Memory B cell (primary cell): ENCODE measurements at places on chromosomes 1 and 21.
A peak's percentile ranks its signal among the peaks of the same experiment; 100 is the strongest.

- DNase-seq, result no peak
These were observed 421.7 kb upstream of the DEPDC1 start for GRCh38 chr1:68918563-68918962.

DNA sequence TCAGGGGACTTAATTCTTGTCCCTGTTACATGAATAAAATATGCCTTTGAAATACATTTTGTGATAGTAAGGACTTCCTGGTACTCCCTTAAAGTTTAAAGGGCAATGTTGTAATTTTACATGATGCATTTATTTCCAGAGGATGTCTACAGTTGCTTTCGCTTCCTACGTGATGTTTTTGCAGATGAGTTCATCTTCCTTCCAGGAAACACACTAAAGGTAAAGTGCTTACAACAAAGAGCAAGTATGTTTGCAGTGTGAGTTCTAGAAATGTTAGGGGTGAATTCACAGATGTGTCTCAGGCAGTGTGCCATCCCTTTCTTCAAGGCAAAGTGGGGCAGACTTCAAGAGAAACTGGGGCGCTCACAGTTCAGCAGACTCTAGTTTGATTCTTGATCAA, 31.2 kb downstream of the GNPAT start:
- no peak for DNase-seq

DNA sequence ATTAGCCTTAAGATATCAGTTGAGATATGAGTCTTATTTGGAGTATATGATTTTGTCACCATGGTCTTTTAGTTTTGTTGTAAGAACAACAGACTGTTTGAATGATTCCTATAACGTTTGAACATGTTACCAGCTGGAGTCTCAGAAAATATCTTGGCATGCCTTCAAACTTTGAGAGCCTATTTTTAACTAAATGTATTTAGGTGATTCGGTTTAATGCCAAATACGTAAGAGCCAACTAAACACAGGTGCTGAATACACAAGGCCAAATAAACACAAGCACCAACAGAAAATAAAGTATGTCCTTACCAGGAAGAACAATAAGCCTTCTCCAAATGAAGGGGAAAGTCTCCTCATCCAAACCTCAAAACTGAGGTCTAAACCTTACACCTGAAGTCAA, 48.6 kb downstream of the PRKACB start:
- no peak for DNase-seq

DNA sequence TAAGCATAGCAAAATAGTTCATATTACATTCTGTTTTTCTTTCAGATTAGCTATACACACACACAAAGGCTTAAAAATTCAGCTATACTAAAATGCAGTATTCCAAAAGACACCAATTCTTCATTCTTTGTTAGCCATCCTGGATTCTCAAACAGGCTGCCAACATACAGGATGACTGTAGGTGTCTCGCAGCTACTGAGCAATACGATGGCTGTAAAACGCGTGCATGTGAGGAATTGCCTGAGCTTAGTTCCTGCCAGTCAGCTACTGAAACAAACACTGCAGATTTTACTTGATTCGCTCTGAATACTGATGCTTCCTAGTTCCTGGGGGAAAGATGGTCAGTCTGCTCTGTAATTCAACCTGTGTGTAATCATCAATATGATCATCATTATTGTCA, 24.7 kb upstream of the HMGN1 start:
- peak; percentile 11 for DNase-seq

- no peak for DNase-seq
These were observed 36.6 kb downstream of the GPR3 start for GRCh38 chr1:27429029-27429425.

- DNase-seq, result no peak
These were observed 133.3 kb downstream of the XPR1 start for GRCh38 chr1:180765151-180765550.

- no peak for DNase-seq
These were observed 122.7 kb downstream of the FASLG start for GRCh38 chr1:172781513-172782140.

DNA sequence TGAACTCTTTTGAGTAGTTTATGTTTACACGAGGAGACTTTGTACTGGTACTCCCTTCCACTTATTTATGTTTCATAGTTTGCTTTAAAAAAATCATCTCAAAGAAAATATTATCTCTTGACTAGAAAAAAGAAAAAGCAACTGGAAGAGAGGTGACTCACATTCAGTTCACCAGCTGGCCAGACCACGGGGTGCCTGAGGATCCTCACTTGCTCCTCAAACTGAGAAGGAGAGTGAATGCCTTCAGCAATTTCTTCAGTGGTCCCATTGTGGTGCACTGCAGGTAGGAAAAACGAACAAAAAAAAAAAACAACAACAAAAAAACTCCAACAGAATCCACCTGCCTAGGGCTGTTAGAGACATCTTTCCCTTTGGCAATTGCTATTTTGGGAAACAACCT, 102.9 kb downstream of the PTPRC start:
- DNase-seq, result no peak

DNA sequence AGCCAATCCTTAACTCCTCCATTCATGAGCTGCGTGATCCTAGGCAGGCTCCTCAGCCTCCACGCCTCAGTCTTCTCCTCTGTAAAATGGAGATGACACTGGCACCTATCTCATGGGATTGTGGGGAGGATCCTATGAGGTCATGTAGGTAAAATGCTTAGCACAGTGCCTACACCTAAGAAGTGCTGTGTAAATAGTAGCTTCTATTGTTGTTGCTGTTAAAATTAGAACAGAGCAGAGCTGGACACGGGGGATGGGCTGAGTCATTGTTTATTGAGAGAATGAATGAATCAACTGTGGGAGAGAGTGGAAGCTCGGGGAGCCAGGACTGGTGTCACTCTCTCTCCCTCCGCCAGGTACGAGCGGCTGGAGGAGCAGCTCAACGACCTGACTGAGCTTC, 43.0 kb downstream of the TMCC2 start:
- no peak for DNase-seq

- DNase-seq, result no peak
These were observed 27.7 kb downstream of the DSCAM start for GRCh38 chr21:40819071-40819900.

- no peak for DNase-seq
These were observed 292.9 kb downstream of the PLA2G4A start for GRCh38 chr1:187121661-187122060.

- DNase-seq, result no peak
These were observed 18.2 kb downstream of the DNALI1 start for GRCh38 chr1:37574834-37575480.

DNA sequence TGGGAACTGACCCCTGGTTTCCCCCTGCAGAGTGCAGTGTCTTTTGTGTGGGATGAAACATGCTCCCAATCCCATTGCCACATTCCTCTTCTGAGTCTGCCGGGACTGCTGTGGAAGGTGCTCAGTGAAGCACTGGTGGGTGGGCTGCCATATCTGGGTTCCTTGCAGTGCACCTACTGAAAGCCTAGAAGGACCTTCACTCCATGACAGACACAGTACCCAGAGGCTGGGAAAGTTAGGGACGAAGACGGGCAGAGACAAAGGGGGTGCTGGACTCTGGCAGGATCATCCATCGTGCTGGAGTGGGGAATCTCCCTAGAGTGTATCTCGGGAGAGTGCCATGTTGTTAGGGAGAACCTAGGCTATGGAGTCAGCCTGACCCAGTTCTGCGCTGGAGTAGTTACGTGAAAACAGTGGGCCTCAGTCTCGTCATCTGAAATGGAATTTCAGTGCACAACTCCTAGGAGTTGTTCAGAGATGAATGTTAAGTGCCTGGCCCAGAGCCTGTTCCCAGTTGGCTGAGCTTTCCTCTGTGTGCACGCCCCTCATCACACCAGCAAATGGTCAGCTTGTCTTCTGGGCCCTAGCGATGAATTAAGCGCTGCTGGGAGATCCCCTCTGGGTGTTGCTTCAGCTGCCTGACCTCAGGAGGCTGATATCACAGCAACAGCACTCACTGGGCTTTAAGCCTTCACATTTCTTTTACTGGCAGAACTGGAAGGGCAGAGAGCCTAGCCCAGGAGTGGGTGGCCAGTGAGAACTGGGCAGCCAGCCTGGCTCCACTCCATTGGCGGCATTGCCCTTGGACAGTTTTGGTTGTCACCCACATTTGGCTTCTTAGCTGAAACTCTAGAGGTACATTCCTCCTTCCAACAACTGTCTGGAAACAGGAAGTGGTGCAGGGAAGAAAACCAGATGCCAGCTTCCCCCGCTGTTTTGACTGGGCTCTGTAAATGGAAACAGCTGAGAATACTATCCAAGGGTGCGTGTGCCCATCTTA, 479.8 kb upstream of the VAMP3 start:
- DNase-seq, result no peak

DNA sequence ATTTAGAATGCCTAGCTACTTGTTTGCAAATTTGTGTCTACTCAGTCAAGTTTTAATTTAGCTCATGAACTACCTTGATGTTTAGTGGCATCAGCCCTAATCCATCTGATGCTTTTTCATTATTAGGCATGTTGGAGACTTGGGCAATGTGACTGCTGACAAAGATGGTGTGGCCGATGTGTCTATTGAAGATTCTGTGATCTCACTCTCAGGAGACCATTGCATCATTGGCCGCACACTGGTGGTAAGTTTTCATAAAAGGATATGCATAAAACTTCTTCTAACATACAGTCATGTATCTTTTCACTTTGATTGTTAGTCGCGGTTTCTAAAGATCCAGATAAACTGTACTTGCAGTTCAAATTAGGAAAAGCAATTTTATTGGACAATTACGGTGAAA, 7.6 kb downstream of the SOD1 start:
- no peak for DNase-seq

- no peak for DNase-seq
These were observed 206.9 kb upstream of the LMO4 start for GRCh38 chr1:87121711-87122163.

DNA sequence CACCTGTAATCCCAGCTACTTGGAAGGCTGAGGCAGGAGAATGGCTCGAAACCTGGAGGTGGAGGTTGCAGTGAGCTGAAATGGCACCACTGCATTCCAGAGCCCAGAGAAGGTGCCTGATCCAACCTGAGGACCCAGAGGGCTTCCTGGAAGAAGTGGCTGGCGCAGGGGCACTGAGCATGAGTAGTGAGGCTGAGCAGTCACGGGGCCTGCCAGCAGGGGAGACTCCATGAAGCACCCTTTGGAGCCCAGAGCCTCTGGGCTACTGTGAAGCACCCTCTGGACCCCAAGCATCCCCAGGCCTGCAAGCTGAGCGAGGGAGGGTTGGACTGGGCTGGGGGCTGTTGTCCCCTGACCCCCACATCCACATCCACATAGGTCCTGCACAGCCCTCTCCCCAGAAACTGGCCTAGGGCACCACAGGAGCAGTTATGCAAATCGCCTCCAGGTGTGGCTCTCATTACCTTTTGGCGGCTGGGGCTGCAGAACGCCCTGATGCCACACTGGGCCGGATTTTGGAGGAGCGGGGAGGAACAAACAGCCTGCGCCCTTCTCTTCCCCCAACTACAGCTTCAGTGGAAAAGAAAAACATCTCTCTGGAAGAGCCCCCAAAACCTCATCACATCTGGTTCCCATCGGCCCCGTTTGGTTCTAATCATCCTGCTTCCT, 78.2 kb upstream of the TARDBP start:
- DNase-seq, result no peak

DNA sequence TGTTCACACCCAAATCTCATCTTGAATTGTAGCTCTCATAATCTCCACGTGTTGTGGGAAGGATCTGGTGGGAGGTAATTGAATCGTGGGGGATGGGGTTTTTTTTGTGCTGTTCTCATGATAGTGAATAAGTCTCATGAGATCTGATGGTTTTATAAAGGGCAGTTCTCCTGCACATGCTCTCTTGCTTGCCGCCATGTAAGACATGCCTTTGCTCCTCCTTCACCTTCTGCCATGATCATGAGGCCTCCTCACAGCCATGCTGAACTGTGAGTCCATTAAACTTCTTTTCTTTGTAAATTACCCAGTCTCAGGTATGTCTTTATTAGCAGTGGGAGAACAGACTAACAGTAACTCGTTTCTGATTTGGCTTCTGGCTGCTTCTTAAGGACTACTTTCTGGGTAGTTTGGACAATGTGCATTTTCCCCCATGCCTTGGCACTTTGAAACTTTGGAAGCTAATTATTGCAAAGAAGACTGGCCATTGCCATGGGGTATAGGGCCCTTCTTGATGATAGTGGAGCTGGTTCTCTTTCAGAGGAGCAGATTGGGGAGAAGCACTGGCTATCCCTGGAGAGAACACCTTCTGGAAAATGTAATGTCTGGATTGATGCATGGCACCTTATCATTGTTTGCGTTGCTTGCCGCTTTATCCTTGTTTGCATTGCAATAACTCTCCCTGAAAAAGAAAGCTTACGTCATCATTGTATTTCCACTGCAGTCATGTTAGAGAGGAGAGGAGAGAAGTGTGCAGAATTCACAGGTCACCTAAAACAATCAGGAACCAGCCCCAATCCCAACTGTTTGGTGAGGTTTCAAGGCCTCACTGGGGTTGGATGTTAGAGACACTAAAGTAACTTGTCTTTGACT, 5.9 kb downstream of the CNIH3 start:
- no peak for DNase-seq
